ENCODE measurements at places on chromosomes 3 and 15.

- DNase-seq: no peak
- no peaks in the 10 kb centered on the region for H3K36me3 ChIP-seq
- H3K27me3 ChIP-seq: peaks cover 12% of the 10 kb centered on the region
Observed at GRCh38 chr3:186530415-186530814, 13.8 kb downstream of the CRYGS start.

GRCh38 chr15:75483106-75483505 is 31.6 kb upstream of the SIN3A start:
- H3K4me1 ChIP-seq: no peaks in the 10 kb centered on the region
- no peak for DNase-seq
- no peaks in the 10 kb centered on the region for H3K27me3 ChIP-seq
- H3K27ac ChIP-seq: no peak overlapping the region

DNA sequence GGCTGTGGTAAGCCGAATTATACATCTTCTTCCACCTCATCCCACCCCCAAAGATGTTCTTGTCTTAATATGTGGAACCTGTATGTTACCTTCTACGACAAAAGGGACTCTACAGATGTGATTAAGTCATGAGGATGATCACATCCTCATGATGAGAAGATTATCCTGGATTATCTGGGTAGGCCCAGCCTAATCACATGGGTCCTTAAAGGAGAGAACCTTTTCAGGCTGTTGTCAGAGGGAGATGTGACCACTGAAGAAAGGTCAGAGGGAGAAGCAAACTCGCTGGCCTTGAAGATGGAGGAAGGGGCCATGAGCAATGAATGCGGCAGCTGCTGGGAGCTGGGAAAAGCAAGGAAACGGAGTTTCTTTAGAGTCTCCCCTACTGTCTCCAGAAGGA is 12.9 kb upstream of the SCG3 start:
- H3K27me3 ChIP-seq: no peaks in the 10 kb centered on the region
- H3K27ac ChIP-seq: no peak overlapping the region
- no peak overlapping the region for H3K4me3 ChIP-seq
- no peaks in the 10 kb centered on the region for H3K36me3 ChIP-seq

DNA sequence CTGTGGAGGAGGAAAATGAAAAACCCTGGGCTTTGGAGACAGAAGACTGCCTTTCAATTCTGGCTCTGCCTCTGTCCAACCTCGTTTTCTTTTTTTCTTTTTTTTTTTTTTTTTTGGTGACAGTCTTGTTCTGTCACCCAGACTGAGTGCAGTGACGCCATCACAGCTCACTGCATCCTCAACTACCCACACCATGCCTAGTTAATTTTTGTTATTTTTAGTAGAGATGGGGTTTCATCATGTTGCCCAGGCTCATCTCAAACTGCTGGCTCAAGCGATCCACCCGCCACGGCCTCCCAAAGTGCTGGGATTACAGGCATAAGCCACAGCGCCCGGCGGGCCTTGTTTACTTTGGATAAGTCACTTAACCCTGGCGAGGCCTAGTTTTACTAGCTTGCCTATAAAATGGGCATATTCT is 66.3 kb upstream of the SLC25A26 start:
- H3K27me3 ChIP-seq: peaks cover 12% of the 10 kb centered on the region
- no peaks in the 10 kb centered on the region for H3K4me1 ChIP-seq
- no peaks in the 10 kb centered on the region for H3K36me3 ChIP-seq
- H3K27ac ChIP-seq: no peak overlapping the region
- H3K4me3 ChIP-seq: no peak overlapping the region

DNA sequence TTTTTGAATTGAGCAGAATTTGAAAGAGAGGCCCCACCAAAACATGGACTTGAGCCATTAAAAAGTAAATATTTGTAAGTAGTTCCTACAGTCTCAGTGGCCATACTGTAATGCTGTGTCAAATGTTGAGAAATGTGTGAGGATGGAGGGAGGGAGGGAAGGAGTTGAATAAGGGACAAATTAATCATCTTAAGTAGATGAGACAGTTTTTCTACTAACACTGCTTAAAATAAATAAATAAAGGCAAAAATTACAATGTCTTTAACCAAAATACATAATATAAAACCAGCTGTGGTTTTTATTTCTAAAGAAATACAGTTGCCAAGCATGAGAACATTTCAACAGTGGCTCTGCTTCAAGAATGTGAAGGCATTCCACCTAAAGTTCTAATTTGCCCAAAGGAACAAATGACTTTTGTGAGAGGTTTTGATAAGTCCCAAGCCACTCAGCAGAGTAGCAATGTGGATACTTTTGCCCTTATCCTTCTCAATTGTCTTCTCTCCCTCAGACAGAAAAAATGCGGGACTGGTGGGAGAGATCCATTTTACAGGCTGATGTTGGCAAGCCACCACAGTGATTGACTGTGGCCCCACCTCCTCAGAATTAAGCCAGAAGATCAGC is 427.0 kb upstream of the RARB start:
- peak; percentile 11 for DNase-seq
- no peaks in the 10 kb centered on the region for H3K4me1 ChIP-seq
- no peak overlapping the region for H3K4me3 ChIP-seq
- no peak overlapping the region for H3K27ac ChIP-seq

- no peak for DNase-seq
- no peak overlapping the region for H3K27ac ChIP-seq
- H3K36me3 ChIP-seq: no peaks in the 10 kb centered on the region
- peaks cover 35% of the 10 kb centered on the region for H3K27me3 ChIP-seq
- H3K4me1 ChIP-seq: peaks cover 8% of the 10 kb centered on the region
Observed at GRCh38 chr15:45089712-45090373, 24.1 kb downstream of the DUOX2 start.

GRCh38 chr15:101115786-101116680 is 135.8 kb downstream of the CHSY1 start:
- DNase-seq: no peak
- no peaks in the 10 kb centered on the region for H3K4me1 ChIP-seq
- H3K4me3 ChIP-seq: no peak overlapping the region
- no peaks in the 10 kb centered on the region for H3K27me3 ChIP-seq
- H3K36me3 ChIP-seq: no peaks in the 10 kb centered on the region
- H3K27ac ChIP-seq: no peak overlapping the region

DNA sequence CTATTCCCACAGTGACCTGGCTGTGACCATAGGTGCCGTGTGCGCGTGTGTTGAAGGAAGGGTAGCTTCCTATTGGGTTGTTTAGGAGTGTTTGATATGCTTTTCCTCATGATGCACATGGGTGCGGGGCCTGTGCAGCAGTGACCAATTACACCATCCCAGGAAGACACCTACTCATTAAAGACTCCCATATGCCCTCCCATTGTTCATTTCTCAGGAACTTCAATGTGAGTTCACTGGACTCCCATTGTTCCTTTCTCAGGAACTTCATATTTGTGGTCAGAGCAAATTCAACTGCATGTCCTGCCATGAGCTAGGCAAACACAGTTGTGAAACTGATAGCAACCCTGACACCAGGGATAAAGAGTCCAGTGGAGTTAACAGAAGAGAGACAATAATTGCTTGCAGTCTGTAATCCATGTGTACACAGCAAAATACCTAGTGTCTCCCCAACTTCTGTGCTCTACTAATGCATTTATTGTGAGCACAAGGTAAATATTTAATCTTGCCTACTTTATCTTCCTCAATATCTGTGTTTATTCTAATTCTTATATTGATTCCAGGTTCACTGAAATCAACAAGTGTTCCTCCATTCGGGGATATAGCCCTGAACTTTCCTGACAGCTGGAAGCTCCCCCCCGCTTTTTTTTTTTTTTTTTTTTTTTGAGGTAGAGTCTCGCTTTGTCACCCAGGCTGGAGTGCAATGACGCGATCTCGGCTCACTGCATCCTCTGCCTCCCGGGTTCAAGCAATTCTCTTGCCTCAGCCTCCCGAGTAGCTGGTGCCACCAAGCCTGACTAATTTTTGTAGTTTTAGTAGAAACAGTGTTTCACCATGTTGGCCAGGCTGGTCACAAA is 57.5 kb upstream of the GCNT3 start:
- no peaks in the 10 kb centered on the region for H3K27me3 ChIP-seq
- no peak overlapping the region for H3K4me3 ChIP-seq
- peaks cover 7% of the 10 kb centered on the region for H3K36me3 ChIP-seq
- H3K4me1 ChIP-seq: peaks cover 32% of the 10 kb centered on the region
- peak; percentile 84 for DNase-seq

DNA sequence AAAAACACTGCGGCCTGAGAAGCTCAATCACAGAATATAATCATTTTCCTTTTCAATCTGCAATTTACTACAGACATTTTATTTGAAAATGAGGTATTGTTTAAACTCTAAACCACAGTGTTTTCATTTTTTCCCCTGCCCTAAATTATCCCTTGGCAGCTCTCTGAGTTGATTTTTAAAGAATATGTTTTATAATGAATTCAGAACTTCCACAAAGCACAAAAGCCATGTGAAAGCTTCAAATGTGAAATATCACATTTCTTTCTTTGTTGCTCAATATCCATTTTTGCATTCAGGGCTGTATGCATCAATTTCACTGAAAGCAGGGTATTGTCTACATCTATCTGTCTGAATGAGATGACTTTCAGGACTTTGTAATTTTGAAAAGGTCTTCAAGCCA is 813.6 kb upstream of the ALCAM start:
- no peaks in the 10 kb centered on the region for H3K27me3 ChIP-seq
- no peak overlapping the region for H3K4me3 ChIP-seq
- H3K36me3 ChIP-seq: no peaks in the 10 kb centered on the region
- no peak overlapping the region for H3K27ac ChIP-seq

DNA sequence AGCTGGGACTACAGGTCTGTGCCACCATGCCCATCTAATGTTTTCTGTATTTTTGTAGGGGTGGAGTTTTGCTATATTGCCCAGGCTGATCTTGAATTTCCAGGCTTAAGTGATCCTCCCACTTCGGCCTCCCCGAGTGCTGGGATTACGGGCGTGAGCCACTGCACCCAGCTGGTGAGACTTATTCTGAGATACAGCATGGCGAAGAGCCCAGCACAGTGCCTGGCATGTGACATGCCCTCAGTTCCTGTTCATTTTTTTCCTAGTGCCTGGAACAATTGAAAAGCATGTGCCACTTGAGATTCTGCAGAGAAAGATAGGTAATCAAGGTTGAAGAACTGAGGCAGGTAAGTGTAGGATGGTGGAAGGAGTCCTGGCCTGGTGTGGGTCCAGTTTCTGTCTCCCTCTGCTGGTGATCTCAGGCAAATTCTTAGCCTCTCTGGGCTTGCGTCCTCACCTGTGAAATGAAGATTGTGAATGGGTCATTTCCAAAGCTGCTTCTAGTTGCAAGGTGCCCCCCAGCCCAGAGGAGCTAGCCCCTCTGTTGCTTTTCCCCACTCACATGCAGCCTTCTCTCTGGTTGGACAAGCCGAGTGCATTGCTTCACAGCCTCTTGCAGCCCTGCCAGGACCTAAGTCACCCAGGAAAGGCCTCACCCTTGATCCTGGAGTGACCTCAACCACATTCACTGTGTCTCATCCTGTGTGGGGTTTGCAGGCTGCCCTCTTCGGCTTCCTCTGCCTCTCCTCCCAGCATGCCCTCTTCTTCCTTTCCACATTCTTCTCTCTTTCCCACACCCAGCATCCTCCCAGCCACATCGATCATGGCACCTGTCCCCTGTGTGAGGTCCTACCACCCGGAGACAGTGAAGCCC is 4.3 kb upstream of the RHCG start:
- H3K27me3 ChIP-seq: no peaks in the 10 kb centered on the region
- H3K36me3 ChIP-seq: no peaks in the 10 kb centered on the region
- no peak overlapping the region for H3K27ac ChIP-seq
- H3K4me3 ChIP-seq: no peak overlapping the region

DNA sequence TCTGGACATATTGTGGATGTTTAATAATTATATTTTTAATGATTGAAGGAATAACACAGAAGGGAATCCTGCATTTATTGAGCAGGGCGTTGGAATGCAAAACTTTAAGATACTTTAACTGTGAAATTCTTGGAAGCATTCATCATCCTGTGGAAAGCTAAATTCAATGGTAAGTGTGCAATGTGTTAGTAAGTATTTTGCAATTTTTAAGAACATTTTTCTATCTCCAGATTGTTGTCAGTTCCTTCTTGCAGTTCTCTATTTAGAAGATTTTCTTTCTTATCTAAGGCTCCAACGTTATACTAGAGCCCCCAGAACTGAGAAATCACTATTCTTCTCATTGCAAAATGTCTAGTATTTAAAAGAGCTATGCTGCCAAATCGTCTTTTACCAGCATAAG is 132.2 kb upstream of the TSC22D2 start:
- H3K4me1 ChIP-seq: no peaks in the 10 kb centered on the region
- H3K4me3 ChIP-seq: no peak overlapping the region
- no peaks in the 10 kb centered on the region for H3K36me3 ChIP-seq
- H3K27ac ChIP-seq: no peak overlapping the region

DNA sequence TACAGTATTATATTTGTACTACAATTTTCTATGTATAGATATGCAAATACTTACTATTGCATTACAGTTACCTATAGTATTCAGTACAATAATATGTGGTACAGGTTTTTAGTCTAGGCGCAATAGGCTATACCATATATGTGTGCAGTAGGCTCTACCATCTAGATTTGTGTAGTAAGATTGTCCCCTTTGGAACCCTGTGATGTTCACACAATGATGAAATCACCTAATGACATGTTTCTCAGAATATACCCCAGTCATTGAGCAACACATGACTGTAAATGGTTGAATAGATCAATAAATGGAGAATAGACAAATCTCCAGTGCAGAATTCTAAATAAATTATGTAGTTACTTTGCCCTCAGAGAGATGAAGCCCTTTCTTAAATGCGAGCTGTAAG is 17.6 kb upstream of the TMC3 start:
- H3K4me1 ChIP-seq: peaks cover 6% of the 10 kb centered on the region
- no peak overlapping the region for H3K27ac ChIP-seq
- DNase-seq: no peak
- no peaks in the 10 kb centered on the region for H3K27me3 ChIP-seq

- H3K27ac ChIP-seq: no peak overlapping the region
- H3K36me3 ChIP-seq: no peaks in the 10 kb centered on the region
- H3K4me3 ChIP-seq: no peak overlapping the region
- H3K27me3 ChIP-seq: no peaks in the 10 kb centered on the region
- H3K4me1 ChIP-seq: peaks cover 45% of the 10 kb centered on the region
Observed at GRCh38 chr15:66763186-66764071, 61.4 kb downstream of the SMAD6 start.

GRCh38 chr3:13715961-13716360 is 163.9 kb downstream of the WNT7A start:
- no peak for DNase-seq
- H3K4me1 ChIP-seq: no peaks in the 10 kb centered on the region
- no peak overlapping the region for H3K4me3 ChIP-seq
- H3K36me3 ChIP-seq: peaks cover 5% of the 10 kb centered on the region

GRCh38 chr3:197749315-197749600 is 425 bp upstream of the FYTTD1 start:
- H3K27ac ChIP-seq: peak overlapping the region; percentile 97
- H3K27me3 ChIP-seq: no peaks in the 10 kb centered on the region
- peak overlapping the region; percentile 98 for H3K4me3 ChIP-seq
- DNase-seq: peak; percentile 45
- peaks cover 7% of the 10 kb centered on the region for H3K36me3 ChIP-seq
- H3K4me1 ChIP-seq: peaks cover 24% of the 10 kb centered on the region

DNA sequence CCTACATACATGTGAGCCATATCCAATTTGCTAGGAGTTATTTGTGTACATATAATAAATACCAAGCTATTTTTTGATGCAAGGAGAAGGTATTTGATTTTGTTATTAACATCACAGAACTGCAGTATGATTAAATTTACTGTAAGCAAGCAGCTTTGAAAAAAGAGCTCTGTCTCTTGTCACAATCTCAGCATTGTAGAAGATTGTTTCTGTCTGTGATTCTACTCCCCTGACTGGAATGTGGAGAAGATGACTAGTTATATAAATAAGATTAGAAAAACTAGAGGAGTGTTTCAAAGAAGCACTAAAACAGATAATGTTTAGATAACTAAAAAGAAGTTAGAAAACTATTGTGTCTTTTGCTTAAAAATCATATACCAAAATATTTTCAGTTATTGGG is 17.1 kb upstream of the DCBLD2 start:
- no peak for DNase-seq
- H3K27ac ChIP-seq: no peak overlapping the region
- no peaks in the 10 kb centered on the region for H3K27me3 ChIP-seq
- H3K4me1 ChIP-seq: peaks cover 19% of the 10 kb centered on the region

Data from MCF 10A (cell line).